Effector CD8-positive, alpha-beta T cell (primary cell): ENCODE measurements at places on chromosomes 6 and 20.

GRCh38 chr20:37773291-37773826 lies 79.5 kb downstream of the CTNNBL1 start:
- no peak for DNase-seq

DNA sequence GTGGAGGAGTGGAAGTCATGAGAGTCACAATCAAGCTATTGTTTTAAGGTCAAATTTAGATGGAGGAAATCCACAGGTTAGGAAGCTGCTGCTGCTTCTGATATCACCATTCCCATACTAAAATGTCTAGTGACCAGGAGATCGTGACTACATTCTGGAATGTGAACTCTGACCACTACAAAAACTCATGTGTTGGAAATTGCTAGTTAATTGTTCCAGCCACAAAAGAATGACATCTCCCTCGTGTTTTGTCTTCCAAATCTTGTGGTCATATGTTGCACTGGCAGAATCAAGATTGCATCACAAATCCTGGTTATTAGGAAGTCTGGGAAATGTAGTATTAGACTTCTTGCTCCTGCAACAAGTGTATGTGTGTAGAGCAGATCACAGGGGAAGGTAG lies 441.9 kb downstream of the CD109 start:
- no peak for DNase-seq

GRCh38 chr6:129845696-129846095 lies 15.4 kb downstream of the TMEM244 start:
- no peak for DNase-seq

- DNase-seq = no peak
Measured at GRCh38 chr20:5757949-5758348, 7.7 kb downstream of the SHLD1 start.

GRCh38 chr6:132365281-132365907 lies 35.9 kb downstream of the MOXD1 start:
- no peak for DNase-seq

- no peak for DNase-seq
Measured at GRCh38 chr6:33170176-33171015, 21.9 kb downstream of the COL11A2 start.

DNA sequence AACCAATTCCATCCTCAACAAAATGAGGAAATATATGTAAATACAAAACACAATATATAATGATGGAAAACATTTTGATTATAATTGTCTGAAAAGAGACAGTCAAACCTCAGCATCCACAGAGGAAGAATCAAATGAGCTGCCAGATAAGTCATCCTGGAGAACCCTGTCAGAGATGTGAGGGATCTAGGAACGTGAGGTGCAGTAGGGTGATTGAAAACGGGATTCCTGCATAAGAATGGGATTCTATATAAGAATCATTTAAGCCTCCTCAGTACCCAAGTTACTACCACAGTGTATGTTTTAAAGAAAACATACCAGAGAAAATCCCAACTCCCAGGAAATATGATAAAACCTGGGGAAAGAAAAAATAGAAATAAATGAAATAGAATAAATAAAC lies 690.5 kb downstream of the FRK start:
- DNase-seq = no peak

DNA sequence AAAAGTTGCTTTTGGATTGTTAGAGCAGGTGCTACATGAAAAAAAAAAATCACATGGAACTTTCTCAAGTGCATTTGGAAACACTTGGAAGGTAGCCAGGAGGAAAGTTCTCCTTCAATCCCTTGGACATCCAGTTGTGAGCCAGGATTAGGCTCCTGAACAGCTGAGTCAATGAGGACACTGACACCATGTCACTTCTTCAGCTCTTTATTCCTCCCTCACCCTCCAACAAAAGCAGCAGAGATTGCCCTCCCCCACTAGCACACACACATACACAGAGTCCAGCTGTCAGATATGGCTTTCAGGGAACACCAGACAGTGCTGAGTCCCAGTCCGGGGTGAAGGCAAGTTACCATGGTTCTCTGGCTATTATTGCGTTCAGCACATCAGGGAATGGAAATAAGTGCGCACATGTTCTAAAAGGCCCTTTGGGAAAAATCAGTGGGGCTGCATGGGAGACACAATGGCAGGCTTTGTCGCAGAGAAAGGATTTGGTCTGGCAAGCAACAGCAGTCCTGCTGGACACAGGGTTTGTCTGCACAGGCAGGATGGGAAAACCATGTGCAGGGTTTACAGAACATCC lies 124.7 kb upstream of the MARCKS start:
- DNase-seq = no peak

GRCh38 chr6:137767911-137768690 lies 99.0 kb upstream of the TNFAIP3 start:
- no peak for DNase-seq

GRCh38 chr6:159959165-159959975 lies 9.5 kb upstream of the IGF2R start:
- no peak for DNase-seq

DNA sequence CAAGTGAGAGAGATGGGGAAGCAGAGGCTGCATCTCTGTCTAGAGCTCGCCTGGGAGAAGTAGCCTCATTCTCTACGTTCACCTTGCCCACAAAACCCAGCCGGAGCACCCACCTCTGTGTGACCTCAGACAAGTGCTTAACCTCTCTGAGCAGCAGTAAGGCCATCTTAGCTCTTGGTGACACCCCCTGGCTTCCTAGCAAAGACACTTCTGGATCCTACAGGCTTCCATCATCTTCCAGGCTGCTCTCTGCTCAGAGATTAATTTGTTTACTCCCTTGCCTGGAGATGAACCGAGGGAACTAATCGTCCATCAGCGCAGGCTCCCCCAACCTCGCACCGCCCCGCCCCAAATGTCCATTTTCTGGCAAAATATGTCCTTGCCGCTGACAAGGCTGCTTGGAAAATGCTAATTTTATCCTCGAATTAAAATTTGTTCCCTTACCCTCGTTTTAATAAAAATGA lies 24.0 kb upstream of the CTNNBL1 start:
- DNase-seq = no peak

DNA sequence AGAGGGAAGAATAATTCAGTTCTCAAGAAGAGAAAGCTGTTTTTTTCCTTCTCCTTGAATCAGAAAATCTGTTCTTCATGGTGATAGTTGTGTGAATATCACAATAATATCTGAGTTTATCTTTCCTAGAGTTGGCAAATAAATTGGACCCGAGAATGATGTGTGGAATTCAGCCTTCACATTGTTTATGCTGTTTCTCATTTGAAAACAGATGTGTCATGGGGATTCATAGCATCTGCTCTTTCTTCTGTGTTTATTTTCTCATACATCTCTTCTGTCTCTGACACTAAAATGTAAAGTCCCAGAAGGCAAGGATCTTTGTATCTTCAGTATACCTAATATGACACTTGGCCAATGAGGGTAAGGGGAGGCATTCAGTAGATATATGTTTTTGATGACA lies 103.6 kb upstream of the SGK1 start:
- DNase-seq = no peak

GRCh38 chr6:64459411-64459944 lies 823.9 kb downstream of the PHF3 start:
- DNase-seq = no peak

GRCh38 chr6:157966589-157966977 lies 15.1 kb upstream of the SYNJ2 start:
- no peak for DNase-seq

DNA sequence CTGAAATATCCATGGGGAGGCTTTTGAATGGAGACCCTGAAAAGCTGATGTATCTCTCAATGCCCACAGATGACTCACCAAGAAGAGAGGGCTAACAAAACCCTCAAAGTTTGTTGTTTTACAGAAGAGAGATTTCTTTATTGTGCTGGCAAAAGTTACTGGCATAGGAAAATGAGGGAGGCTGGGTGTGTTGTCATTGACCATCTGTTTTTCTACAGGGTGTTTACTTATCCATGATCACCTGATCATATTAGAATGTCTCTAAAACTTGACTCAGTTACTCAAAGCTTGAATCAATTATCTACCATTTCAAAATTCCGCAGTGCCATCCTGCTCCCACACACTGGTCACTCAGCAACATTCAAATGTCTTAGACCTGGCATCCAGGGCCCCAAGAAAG lies 9.8 kb downstream of the NCOA6 start:
- DNase-seq = no peak

- DNase-seq = no peak
Measured at GRCh38 chr6:22098601-22099031, 198.2 kb downstream of the PRL start.

DNA sequence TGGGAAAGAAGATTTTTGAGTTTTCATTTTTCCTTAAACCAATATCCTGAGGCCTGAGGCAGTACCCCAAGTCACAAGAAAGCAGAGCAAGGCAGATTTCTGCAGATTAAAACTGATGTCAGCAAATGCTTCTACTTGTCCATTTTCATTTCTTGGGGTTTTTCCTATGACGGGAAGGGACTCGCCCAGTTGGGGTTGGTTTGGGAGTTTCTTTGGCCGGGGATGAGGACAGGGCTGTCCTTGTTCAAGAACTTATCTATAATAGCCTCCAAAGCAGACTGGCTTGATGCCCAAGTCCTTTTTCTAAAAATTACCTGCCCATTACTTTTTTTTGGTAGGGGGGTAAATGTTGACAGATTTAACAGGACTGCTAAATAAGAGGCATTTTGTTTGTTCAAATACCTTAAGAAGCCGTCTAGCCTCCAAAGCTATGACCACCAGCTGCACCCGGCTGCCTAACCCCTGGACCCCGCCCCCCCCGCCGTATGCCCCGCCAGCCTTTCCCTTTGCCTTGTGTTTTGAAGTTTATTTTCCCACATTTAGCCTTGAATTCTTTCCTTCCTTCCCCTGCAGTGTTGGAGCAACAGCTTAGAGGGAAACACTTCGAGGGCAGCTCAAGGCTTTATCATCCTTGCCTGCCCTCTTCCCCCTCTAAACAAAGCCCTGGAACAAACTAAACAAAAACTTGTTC lies 2.5 kb downstream of the KCNK5 start:
- no peak for DNase-seq

DNA sequence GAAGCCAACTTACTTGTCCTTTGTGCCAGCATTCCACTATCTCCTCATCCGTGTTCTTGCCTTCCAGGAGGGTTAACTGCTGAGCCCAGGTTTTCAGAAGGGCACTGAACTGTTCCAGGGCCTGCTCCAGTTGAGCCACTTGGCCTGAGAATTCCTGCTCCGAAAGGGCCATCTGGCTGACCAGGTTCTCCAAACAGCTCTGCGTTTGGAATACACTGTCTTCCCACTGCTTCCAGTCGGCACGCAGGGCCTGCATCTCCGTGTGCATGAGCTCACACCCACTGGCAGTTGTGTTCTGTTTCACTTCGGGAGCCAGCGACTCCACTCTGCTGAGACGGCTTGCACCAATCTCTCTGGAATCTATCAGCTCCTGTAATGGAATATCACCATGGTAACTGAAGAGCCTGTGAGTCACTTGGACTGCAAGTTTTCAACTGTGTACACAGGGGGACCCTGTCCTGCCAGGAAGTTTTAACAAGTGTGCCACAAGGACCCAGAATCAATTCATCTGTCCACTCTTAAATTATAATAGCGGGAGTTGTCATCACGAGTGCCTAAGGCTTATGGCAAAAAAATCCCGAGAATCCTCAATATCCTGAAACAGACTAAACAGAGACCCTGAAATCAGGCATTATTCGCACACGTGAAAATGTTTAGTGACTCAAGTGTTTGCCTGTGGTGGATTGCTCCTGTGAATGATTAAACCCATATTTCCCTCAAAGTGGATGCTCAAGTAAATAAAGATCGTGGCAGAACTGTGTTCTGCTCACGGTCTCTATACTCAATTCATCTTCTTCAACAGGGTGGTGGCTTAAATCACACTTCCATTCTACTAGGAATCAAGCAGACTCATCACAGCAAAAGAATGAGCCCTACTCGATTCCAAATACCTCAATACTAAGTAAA lies 255.9 kb downstream of the SYNE1 start:
- no peak for DNase-seq

- no peak for DNase-seq
Measured at GRCh38 chr6:125346201-125346925, 44.6 kb upstream of the HDDC2 start.

GRCh38 chr6:80921861-80922460 lies 815.5 kb downstream of the BCKDHB start:
- DNase-seq = no peak

- no peak for DNase-seq
Measured at GRCh38 chr6:97765461-97765860, 482.4 kb upstream of the MMS22L start.

- DNase-seq = no peak
Measured at GRCh38 chr6:167714152-167714551, 112.6 kb upstream of the AFDN start.

GRCh38 chr6:161918628-161919205 lies 644.9 kb upstream of the AGPAT4 start:
- no peak for DNase-seq

DNA sequence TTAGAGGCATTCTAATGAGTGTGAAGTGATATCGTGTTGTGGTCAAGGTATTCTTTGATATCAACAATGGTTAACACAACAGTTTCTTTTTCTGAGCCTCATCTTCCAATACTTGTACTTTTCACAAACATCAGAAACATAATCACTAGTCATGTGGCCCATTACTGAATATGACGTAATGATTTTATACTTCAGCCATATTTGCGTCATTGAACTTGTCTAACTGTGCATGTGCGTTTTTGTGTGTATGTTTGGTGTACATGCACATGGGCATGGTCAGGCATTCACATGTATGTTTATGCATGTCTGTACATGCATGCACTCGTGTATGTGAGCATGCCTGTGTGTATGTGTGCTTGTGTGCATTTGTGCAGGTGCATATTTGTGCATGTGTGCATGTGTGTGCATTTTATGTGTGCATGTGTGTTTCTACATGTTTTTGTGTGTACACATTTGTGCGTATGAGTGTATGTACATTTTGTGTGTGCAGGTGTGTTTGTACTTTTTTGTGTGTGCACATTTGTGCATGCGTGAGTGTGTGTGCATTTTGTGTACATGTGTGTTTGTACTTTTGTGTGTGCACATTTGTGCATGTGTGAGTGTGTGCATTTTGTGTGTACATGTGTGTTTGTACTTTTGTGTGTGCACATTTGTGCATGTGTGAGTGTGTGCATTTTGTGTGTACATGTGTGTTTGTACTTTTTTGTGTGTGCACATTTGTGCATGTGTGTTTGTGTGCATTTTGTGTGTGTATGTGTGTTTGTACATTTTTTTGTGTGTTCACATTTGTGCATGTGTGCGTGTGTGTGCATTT lies 29.4 kb downstream of the PRR18 start:
- DNase-seq = no peak
